ENCODE measurements at places on chromosomes 12 and 14.

- no peak for DNase-seq
Observed at GRCh38 chr12:130013771-130014484, 110.1 kb upstream of the TMEM132D start.

- DNase-seq = no peak
Observed at GRCh38 chr14:59688224-59689170, 111.9 kb upstream of the CCDC175 start.

DNA sequence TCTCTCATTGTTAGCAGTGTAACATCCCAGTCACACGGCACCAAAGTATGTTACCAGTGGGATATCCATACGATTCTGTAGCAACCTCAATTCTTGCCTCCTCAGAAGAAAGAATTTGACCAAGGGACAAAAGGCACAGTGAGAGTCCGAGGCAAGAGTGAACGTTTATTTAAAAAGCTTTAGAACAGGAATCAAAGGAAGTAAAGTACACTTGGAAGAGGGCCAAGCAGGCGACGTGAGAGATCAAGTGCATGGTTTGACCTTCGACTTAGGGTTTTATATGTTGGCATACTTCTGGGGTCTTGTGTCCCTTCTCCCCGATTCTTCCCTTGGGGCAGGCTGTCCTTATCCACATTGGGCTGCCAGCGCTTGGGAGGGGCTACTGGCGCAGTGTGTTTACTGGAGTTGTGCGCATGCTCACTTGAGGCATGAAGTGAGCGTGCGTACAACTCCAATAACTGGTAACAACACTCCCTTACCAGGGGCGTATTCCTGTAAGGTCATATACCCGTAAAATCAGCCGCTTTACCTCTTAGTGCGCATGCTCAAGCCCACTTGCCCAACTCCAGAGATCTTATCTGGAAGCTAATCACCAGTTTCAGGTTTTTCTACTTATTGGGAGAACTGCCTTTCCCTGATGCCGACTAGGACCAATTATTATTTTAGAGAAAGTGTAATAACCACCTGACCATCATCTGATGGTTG, 71.7 kb downstream of the FAR2 start:
- no peak for DNase-seq

- DNase-seq = no peak
Observed at GRCh38 chr14:24364841-24365240, 3.1 kb upstream of the NFATC4 start.

- no peak for DNase-seq
Observed at GRCh38 chr12:49227713-49228112, 37.2 kb upstream of the TUBA1C start.
